Activated gamma-delta T cell treated with Interleukin-2 at 50 U/mL for 16 hours (primary cell): ENCODE measurements at places on chromosomes 1 and 21.

- DNase-seq = no peak
Observed at GRCh38 chr1:238484121-238484520, 593.4 kb upstream of the ZP4 start.

DNA sequence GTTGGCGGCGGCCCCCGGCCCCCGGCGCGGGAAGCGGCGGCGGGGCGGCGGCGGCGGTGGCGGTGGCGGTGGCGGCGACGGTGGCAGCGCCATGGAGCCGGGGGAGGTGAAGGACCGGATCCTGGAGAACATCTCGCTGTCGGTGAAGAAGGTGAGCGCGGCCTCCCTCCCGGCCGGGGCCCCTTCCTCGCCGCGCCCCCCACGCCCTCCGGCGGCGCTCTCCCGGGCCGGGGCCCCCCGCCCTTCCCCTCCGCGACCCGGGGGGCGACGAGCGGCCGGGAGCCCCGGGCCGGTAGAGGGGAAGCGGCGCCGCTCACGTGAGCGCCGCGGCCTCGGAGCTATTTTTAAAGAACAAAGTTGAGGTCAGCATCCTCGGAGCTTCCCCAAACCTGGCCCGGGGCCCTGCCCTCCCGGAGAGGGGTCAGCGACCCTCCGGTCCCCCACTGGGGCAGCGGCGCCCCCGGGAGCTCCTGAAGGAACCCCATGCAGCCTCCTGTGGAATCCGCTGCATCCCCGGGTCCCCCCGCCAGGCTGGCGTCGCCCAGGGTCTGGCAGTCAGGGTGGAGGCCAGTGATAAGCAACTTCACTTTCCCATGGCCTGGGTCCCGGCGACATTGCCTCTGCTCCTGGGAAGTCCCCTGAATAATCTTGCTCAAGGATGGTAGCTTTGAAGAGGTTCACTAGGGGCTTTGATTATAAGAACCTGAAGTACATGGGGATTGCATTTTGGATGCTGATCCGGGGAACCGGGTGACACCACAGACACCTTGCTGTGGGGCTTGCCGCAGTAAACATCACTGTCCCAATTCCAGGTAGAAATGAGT is 560 bp downstream of the PLEKHM2 start:
- peak; percentile 13 for DNase-seq

GRCh38 chr21:45830720-45831366 is 150.7 kb upstream of the COL6A1 start:
- DNase-seq = no peak

DNA sequence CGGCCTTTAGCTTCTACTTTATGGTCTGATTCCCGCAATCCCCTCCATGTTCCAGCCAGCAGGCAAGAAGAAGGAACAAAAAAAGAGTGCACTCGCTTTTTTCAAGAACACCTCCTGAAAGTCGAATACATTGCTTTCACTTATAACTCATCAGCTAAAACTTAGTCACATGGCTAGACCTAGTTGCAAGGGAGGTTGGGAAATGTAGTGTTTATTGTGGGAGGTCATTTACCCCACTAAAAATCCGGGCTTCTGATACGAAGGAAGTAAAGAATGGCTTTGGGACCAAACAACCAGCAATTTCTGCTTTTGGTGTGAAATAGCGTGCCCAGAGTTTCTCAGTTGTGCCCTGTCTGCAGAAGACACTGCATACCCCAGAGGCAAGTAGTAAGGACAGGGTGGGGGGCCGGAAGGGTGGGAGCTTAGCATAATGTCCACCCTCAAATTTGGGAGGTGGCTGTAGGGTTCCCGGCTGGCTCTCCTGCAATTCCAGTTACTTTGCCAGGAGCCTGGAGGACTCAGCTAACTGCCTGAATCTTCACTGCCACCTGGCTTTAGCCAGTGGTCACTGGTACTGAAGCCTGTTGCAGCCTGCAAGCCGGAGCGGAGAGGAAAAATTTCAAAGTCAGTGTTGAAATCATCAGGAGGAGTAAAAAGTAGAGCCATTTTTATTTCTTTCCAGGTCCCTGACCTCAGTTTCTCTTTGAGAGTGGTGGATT is 57.7 kb upstream of the F3 start:
- DNase-seq = no peak

GRCh38 chr1:171256940-171257606 is 8.8 kb downstream of the FMO1 start:
- no peak for DNase-seq

DNA sequence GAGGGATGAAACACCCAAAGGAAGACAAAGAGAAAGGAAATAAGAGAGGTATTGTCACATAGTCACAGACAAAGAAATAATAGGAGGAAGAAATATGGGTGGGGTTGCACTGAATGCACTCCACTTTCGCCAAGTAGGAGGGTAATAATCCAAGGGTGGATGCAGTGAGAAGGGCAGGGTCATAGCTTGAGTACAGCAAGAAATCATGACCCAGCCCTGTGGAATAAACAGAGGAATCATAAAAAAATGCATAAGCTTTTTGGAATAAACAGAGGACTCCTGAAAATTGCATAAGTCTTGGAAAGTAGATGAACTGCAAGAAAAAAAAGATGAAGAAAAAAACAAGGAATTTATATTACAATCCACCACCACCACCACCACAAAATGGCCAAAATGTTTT is 53.1 kb upstream of the CD55 start:
- DNase-seq = no peak

DNA sequence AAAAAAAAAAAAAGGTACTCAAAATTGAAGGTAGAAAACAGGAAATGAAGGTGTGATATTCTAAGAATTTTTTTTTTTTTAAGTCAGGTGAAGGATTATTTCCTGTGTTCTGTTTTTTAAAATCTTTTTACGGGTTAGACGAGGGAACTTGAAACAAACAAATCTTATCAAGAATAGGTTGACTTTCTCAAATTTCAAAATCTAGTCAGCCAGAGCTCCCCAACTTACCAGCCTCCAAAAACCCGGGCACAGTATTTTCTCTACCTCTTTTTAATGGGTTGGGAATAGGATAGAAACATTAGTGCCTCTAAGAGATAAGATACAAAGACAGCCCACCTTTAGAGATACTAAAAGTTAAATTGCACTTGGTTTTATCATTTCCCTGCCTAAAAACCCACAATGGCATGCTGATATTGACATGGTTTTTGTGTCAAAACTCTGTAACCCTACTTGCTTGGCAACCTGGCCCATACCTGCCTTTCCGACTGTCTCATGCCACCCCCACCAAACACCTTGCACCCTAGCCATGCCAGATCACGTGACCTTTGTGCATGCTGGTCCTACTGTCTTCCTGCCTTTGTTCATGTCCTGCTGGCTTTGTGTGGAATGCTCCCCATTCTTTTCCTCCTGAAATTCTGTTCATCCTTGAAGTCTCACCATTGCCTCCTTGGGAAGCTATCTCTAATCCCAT is 4.2 kb downstream of the RCAN3 start:
- DNase-seq = no peak

DNA sequence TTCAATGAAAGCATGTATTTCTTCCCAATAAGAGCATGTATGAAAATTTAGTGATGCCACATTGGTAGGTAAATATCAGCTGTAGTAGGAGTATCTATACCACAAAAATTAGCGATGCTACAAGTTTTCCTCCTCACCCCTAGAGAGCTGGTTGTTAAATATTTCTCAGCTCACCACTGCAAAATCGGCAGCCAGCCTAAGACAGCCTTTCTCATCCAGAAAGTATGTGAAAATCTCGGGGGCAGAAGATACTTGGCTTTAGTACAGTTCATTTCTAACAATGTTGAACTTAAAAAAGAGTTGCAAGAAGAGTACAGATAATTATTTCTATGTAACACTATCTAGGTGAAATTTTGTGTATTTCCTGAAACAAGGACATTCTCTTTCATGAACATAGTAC is 235.4 kb downstream of the TPR start:
- no peak for DNase-seq

DNA sequence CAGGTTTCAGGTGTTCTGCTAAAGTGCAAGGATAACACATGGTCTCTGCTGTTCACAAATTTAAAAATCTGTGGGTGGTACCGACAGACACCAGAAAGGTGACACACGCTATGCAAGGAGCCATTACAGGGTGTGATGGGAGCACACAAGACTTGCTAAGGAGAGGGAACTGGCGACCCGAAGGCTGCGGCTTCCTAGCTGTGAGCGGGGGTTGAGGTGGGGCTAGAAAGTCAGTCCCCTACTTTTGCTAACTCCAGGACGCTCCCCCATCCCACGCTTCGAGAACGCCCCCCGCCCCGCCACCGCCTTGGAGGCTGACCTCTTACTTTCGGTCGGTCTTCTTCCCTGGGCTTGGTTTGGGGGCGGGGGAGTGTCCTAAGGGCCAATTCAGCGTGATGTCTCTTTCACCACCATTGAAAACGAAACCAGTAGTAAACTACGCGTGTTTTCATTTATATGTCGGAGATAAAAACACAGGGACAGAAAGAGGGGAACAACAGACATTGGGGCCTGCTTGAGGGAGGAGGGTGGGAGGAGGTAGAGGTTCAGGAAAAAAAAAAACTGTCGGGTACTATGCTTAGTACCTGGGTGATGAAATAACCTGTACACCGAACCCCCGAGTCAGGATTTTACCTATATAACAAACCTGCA is 1.1 kb downstream of the CKS1B start:
- peak; percentile 41 for DNase-seq

GRCh38 chr1:100616121-100616621 is 78.2 kb downstream of the GPR88 start:
- DNase-seq = no peak

GRCh38 chr1:232457595-232457994 is 172.3 kb downstream of the SIPA1L2 start:
- DNase-seq = peak; percentile 24

GRCh38 chr1:244881552-244882280 is 17.4 kb upstream of the HNRNPU start:
- no peak for DNase-seq

GRCh38 chr1:225603538-225604354 is 49.2 kb downstream of the ENAH start:
- no peak for DNase-seq

- no peak for DNase-seq
Observed at GRCh38 chr1:224052772-224053171, 61.1 kb upstream of the FBXO28 start.

GRCh38 chr1:179996099-179996498 is 41.5 kb downstream of the CEP350 start:
- no peak for DNase-seq

DNA sequence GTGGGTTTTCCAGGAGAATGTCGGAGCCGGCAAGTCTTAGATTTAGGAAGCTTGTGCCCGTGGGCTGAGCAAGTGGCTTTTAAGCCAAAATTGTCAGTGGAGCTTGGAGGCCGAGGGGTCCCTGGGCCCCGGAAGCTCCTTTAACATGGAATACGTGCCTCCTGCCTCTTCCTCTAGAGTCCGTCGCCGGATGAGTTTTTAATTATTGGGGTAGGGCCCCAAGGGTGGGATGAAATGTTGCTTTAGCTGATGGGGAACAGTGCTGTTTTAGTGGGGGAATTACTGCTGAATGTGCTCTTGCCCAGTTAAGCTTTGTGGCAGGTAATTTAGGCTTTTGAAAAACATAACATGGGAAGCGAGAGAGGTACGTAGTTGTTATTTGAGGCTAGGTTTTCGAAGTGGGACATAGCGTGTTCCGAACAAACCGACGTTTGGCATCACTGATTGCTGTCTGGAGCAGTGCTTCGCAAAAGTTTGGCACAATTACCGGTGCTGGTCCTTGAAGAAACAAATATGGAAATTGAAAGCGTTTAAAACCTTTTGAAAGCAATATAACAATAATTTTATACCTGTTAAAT is 786 bp downstream of the RPL5 start:
- DNase-seq = no peak

GRCh38 chr21:36388096-36388495 is 2.9 kb downstream of the CHAF1B start:
- DNase-seq = no peak

DNA sequence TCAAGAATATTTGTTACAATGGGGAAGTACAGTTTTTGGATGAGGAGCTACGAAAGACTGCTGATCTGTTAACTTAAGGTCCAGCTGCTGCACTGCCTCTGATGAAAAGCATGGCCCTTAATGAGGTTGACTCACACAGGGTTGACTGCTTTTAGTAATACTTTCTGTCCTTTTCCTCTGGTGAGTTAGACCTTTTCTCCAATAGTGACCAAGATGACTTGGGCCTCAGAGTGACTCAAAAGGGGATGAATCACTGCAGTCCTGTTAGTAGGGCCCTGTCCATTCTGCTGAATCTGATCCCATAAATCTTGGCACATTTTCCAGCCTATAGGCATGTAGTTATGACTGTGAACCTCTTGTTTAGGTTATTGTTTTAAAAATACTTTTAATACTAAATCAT is 2.7 kb downstream of the DISP1 start:
- DNase-seq = no peak
